Thoracic aorta endothelial cell (primary cell): ENCODE measurements at places on chromosomes 7 and 10. TPM values are rescaled to one million over a fixed set of nuclear protein-coding genes. Genes with fewer than 3 reads are reported as not detected.

AGAP9 gene
- total RNA-seq = 3.9 and 5.3 TPM in 2 replicates

FAM25A gene
- not detected in 2 replicates for total RNA-seq

MMP21 gene
- 0.13 TPM in 1 of 2 replicates, not detected in the other for total RNA-seq

DNA2 gene
- total RNA-seq = 27.7 and 29.1 TPM in 2 replicates

TMEM176B gene
- total RNA-seq = not detected in 2 replicates
